Caco-2 (cell line): ENCODE measurements at places on chromosomes 3 and 15. TPM values are rescaled to one million over a fixed set of nuclear protein-coding genes. Genes with fewer than 3 reads are reported as not detected.

DNA sequence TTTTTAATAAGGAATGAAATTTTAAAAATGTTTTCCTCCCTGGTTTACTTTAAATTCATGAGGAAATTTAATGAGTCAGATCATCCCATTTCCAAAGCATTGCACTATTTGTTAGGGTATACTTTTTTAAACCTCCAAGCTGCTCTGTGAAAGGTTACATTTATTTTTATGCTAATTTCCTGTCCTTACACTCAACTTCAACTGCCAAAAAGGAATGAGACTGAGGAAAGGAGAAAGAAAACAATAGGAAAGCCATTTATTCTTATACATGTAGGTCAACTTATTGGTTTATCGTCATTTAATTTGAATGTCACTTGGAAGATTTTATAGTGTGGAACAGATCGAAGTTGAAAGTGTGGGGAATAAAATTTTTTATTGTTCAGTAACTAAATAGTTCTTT is 104.1 kb downstream of the ALCAM start:
- H3K4me3 ChIP-seq: no peak overlapping the region
- no peaks in the 10 kb centered on the region for H3K27me3 ChIP-seq

DNA sequence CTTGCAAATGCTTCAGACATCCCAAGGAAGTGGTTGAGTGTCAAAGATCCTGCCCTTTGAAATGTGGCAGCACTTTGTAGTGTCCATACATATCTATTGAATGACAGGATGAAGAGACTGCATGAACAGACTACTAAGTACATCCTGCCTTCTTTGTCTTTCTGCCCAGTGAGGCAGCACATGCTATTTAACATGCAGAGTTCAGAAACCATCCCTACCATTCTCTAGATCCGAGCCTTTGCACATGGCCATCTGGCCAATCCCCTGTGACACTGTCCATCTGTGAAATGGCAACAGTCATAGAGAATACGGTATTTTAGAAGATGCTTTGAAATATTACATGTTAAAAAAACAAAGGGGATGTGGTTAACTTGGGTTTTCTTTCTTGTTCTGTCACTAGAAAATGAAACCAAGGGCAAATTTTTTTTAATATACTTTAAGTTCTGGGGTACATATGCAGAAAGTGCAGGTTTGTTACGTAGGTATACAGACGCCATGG is 519.6 kb downstream of the NTRK3 start:
- H3K36me3 ChIP-seq: no peaks in the 10 kb centered on the region
- H3K27ac ChIP-seq: no peak overlapping the region
- DNase-seq: no peak
- no peak overlapping the region for H3K4me3 ChIP-seq
- H3K4me1 ChIP-seq: no peaks in the 10 kb centered on the region

GRCh38 chr15:39391230-39391629 is 189.6 kb upstream of the THBS1 start:
- H3K36me3 ChIP-seq: no peaks in the 10 kb centered on the region
- no peaks in the 10 kb centered on the region for H3K27me3 ChIP-seq
- no peak for DNase-seq
- H3K4me3 ChIP-seq: no peak overlapping the region

GRCh38 chr3:39329493-39329892 is at the start of gene CCR8:
CCR8 (plus strand) TSS chr3:39329709; CDS start chr3:39332332, 2,623 bp downstream.
- no peaks in the 10 kb centered on the region for H3K27me3 ChIP-seq
- DNase-seq: no peak
- H3K27ac ChIP-seq: no peak within 1 kb of the TSS
- H3K4me1 ChIP-seq: no peaks in the 10 kb centered on the region
- no peak within 1 kb of the TSS for H3K4me3 ChIP-seq

DNA sequence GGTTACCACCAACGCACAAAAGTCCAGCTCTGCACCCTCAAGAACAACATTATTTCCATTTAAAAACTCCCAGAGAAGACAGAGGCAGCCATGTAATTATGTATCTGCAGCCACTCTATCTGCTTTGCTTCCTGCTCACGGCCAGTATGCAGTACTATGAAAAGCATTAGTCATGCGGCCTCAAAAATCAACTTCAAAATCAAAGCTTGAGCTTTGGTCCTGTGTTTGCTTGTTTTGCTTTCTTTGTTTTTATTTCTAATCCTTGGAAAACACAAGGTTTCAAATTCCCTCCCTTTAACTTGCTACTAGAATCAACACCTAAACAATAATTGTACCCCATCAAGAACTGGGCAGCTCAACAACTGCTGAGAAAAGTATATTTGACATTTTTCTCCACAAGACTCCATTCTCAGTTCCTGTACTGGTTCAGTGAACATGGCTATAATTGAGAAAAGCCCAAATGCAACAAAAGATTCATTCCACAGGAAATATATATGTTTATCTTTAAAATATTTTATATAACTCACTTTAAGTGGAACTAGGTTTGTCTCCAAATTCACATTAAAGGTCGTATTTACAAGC is 37.6 kb downstream of the GBE1 start:
- no peaks in the 10 kb centered on the region for H3K4me1 ChIP-seq
- no peaks in the 10 kb centered on the region for H3K27me3 ChIP-seq
- no peak for DNase-seq

DNA sequence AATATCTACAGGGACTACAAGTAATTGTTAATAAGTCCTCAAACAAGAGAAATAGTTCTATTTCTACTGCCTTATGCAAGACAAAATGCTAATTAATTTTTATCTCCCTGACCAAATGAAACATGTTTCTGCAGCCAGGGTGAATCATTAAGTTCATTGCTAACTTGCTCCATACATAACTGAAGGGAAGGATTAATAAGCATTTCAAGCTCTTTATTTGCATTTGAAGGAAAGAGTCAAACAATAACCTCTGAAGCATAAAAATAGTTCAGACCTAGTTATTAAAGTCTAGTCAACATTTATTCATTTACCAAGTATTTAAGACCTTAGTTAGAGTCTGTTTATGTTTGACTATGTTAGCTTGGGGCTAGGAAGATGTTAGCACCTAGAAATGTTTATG is 120.0 kb downstream of the ATP1B3 start:
- no peaks in the 10 kb centered on the region for H3K4me1 ChIP-seq
- H3K27ac ChIP-seq: no peak overlapping the region
- H3K4me3 ChIP-seq: no peak overlapping the region
- H3K36me3 ChIP-seq: no peaks in the 10 kb centered on the region
- no peaks in the 10 kb centered on the region for H3K27me3 ChIP-seq
- no peak for DNase-seq

GRCh38 chr15:93059442-93059841 is 29.6 kb downstream of the RGMA start:
- H3K4me1 ChIP-seq: peaks cover 13% of the 10 kb centered on the region
- no peak overlapping the region for H3K4me3 ChIP-seq
- no peak overlapping the region for H3K27ac ChIP-seq

DNA sequence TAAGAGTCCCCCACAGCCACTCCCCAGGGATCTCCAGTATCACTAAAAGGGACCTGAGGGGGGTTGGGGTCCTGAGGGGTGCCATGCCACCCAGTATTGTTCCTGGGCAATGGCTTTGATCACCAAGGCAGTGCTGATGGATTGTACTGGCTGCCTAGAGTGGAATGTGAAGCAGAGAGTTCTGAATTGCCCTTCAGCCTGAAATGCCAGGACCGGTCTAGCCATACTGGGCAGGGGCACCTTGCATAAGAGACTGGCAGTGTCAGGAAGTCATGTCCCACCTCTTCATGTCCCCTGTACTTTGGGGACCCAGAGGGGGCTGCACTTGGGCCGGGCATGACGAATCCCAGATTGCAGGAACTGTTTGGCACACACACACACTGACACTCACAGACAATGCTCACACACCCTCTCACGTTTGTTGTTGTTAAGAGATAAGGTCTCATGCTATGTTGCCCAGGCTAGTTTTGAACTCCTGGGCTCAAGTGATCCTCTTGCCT is 4.5 kb upstream of the TKT start:
- peaks cover 11% of the 10 kb centered on the region; the same call in 1 of the 2 replicates for H3K4me1 ChIP-seq
- no peaks in the 10 kb centered on the region for H3K36me3 ChIP-seq
- DNase-seq: no peak
- no peak overlapping the region for H3K4me3 ChIP-seq
- H3K27me3 ChIP-seq: no peaks in the 10 kb centered on the region
- H3K27ac ChIP-seq: no peak overlapping the region

Gene AADACL2
- not detected in 2 replicates for total RNA-seq

Gene LTK
- 8.5 and 10.9 TPM in 2 replicates for total RNA-seq

Gene ATP13A5
- total RNA-seq: not detected in 2 replicates

Gene FEM1B
- 33.5 and 41.0 TPM in 2 replicates for total RNA-seq
